Karpas-422 (cell line): ENCODE measurements at places on chromosomes 13 and 19. TPM values are rescaled to one million over a fixed set of nuclear protein-coding genes. Genes with fewer than 3 reads are reported as not detected.

Gene ALG11
- 12.2 and 17.6 TPM in 2 replicates for total RNA-seq

Gene CAB39L
- 24.7 and 51.9 TPM in 2 replicates for total RNA-seq

Gene ARRDC5
- total RNA-seq = not detected in 2 replicates

DNA sequence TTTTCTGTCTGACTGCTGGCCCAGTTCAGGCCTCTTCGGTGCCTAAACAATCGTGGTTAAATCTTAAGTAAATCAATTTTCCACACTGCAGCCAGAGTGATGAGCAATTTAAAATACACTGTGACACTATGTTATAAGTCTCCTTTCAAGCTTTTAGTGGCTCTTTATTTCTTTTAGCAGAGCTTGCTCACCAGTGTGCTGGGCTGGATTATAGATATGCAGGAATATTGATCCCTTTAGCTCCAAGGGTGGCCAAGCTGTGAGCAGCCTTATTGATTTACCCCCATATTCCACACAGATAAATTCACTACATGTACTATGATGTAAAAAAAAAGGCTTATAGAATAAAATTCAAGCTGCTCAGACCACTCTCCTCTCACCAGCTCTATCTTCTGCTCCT, 21.7 kb downstream of the CBY2 start:
- no peak for DNase-seq

DNA sequence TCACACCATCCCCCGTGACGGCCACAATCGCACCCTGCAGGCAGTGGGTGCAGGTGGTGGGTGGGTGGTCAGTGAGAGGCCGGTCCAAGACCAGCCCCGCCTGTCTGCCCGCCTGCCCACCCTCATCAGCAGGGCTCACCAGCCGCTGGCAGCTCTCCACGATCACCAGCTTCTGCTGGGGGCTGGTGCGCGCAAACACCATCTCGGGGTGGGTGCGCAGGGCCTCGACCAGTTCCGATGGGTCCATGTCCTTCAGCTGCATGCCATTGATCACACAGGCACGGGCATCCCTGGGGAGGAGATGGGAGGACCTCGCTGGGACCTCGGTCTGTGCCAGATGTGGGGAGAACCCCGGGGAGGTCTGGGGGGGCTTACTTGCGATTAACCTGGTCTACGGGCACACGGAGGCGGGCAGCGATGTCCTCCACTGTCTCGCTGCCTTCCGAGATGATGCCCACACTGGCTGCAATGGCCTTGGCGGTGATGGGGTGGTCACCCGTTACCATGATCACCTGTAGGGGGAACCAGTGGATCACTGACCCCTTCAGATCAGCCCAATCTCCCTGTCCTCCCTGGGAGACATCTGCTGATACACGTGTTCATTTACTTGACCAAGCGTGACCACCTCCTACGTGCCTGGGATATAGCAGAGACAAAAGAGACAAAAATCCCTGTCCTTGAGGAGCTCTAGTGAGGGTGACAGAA, 8.0 kb downstream of the ATP4A start:
- DNase-seq = peak; percentile 67

DNA sequence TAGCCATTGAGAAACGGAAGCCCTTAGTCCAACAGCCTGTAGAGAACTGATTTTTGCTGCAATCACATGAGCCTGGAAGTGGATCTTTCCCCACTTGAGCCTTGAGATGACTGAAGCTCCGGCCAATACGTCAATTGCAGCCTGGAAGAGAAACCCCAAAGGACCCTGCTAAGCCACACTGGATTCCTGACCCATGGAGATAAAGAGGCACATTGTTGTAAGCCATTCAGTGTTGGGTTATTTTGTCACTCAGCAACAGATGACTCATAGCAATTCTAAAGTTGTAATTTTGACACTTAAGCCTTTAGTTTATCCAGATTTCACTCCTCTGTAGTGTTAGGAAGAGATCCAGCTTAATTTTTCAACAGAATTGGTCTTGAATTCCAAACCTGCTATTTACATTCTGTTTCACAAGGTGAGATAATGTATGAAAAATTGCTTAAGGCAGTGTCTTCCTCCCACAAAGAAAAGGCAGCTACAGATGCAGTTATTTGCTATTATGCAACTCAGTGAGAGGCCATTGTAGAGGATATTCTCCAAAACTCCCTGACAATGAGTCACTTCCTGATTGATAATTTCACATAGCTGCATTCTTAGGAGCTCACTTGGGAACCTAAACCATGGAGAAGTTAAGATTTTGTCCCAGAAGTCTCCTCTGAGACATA, 59.4 kb upstream of the TSHZ3 start:
- DNase-seq = no peak

GRCh38 chr19:8087876-8088275, 35.3 kb downstream of the CCL25 start:
- DNase-seq = no peak

DNA sequence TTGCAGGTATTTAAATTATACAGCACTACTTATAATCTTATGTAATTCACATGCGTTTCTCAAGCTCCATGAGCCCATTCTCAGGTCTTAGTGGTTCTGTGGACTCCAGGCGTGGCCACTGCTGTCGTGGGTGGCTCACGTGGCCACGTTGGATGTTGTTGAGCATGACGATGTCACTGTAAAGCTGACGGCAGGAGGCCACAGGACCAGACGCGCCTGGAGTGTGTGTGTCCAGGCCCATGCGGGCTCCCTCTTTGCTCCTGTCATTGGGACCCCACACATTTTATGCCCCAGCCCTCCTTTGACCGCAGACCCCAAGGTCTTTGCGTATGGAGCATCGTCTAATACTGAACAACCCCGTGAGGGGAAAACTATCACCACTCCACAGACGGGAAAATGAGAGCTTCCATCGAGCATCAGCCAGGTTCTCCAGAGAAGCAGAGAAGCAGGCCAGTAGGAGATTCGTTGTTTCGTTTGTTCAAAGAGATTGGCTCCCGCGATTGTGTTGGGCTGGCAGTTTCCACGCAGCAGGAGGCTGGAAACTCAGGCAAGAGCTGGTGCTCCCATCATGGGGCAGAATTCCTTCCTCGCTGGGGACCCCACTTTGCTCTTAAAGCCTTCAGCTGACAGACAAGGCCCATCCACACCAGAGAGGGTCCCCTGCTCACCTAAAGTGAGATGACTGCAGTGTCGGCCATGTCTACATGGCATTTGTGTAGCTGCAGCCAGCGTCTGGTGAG, 129.3 kb upstream of the SPACA7 start:
- DNase-seq = no peak

GRCh38 chr13:65623148-65623547, 1607.0 kb downstream of the PCDH9 start:
- no peak for DNase-seq
